Neuronal stem cell (in vitro differentiated cells): ENCODE measurements at places on chromosomes 1 and 21.

GRCh38 chr21:31409831-31410487, 65.9 kb upstream of the TIAM1 start:
- DNase-seq: no peak

- DNase-seq: no peak
These were observed at the start of gene LCE1E for GRCh38 chr1:152786077-152786476. Gene LCE1E, plus strand, starts transcription at chr1:152786257. Its CDS starts 1,043 bp downstream, at chr1:152787300.

DNA sequence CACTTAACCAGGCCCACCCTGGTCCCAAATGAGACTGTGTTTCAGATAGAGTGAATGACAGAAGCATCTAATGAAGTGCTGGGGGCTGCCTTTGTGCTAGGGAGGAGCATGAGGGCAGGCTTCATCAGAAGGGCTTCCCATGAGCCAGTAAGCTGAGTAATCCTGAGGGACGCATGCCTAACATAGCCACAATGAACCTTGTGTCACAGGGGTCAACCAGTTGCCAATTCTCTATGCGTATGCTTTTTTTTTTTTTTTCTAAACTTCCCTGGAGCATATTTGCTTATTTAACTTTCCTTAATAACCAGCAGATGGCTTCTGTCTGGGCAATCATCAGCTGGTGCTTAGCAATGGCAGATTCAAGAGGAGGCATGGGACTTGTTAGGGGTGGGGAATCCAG, 25.5 kb upstream of the CYP2J2 start:
- no peak for DNase-seq

DNA sequence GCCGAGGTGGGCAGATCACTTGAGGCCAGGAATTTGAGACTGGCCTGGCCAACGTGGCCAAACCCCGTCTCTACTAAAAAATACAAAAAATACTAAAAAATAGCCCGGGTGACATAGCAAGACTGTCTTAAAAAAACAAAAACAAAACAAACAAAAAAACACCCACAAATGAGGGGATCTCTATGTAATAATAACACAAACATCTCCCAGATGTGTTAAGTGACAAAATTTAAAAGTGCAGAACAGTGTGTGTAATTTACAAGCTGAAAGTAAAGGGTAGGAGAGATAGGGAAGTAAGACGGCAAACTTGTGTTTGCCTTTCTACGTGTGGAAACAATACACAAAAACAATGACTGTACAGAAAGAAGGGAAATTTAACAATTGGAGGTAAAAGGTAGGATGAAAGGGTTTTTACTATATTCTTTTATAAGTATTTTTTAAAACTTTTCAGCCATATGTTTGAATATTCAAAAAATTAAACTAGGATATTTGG, 36.3 kb downstream of the ARID4B start:
- DNase-seq: no peak

DNA sequence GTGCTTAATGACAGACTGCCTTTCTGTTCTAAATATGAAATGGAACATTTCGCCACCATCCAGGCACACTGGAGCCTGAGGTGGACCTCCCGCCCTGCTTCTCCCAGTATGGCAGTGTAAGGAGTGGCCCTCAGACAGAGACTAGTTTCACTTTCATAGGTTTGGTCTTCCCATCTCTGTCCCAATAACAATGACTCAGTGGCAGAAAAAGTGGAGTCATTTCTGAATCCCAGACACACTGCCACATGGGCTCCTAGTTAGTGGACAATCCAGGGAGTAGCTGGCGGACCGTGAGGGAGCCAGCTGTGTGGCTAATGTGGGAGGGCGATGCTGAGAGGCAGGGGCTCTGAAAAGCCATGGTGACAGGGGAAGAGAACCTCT, 95.6 kb upstream of the TSPAN2 start:
- no peak for DNase-seq
